ENCODE measurements at places on chromosomes 13 and 19.

- DNase-seq, result peak; percentile 45
Observed at GRCh38 chr19:18167975-18168645, 5.5 kb upstream of the IFI30 start.

GRCh38 chr19:45235485-45235884 is 9.7 kb downstream of the EXOC3L2 start:
- DNase-seq, result no peak

GRCh38 chr13:70107498-70108281 is at the start of gene ATXN8OS:
Gene ATXN8OS, plus strand, starts transcription at chr13:70107826.
- no peak for DNase-seq

- DNase-seq, result peak; percentile 93
Observed at GRCh38 chr19:48588670-48589401, 17.7 kb upstream of the SPACA4 start.

DNA sequence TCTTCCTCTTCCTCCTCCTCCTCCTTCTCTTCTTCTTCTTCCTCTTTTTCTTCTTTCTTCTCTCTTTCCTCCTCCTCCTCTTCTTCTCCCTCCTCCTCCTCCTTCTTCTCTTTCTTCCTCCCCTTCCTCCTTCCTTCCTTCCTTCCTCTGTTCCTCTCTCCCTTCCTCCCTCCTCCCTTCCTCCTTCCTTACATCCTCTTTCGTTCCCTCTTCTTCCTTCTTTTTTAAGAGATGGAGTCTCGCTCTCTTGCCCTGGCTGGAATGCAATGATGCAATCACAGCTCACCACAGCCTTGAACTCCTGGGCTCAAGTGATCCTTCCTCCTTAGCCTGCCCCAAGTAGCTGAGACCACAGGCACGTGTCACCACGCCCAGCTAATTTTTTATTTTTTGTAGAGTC is 13.2 kb downstream of the EHD2 start:
- DNase-seq, result peak; percentile 34

DNA sequence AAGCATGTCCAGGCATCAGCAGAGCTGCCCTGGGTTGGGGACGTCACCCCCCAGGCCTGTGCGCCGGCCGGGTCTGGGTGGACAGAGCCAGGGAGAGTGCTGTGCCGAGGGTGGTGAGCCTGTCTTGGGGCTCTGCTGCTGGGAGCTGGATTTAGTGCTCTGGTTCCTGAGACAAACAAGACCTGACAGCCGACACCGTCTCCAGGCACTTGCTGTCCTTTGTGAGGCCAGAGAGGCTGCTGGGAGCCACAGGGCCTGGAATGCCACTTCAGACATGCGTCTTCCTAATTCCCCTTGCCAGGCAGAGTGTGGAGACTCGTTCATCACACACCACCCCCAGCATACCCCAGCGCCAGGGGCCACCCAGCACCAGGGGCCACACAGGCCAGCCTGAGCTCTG is 165.8 kb downstream of the KDM4B start:
- no peak for DNase-seq

DNA sequence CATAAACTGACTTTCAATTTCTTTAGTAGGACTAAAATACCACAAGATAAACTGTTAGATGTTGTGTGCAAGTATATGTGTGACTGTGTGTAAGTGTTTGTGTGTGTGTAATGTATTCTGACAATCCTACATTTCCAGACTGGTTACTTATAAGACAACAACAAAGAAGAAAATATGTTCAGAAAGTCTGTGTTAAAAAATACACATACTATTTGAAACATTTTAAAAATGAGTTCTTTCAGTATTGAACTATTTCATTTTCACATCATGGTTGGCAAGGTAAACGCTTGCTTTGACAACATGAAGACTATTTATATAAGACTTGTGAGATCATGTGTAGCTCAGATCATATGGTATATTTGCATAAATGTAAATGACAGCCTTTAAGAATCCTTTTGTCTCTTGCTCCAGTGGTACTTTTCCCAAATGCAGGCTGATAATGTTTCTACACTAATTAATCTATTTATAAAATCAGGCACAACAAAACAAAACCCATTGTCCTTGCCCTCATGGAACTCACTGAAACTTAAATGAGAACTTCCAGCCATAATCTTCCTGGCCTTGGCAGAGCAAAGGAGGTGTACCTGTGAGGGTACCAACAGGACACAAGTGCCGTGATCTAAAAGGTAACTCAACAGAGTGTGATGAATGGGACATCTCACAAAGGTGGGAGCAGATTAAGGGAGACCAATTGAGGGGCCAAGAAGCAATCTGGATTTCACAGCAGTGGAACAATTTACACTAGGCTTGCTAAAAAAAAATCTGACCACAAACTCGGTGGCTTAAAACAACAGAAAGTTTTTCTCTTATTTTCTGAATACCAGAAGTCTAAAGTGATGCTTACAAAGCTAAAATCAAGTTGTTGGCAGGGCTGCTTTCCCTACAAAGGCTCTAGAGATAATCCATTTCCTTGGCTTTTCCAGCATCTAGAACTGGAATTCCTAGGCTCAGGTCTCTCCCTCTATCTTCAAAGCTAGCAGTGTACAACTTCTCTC is 349.0 kb downstream of the TBC1D4 start:
- DNase-seq, result no peak

GRCh38 chr13:70814684-70815083 is 706.4 kb upstream of the KLHL1 start:
- no peak for DNase-seq

DNA sequence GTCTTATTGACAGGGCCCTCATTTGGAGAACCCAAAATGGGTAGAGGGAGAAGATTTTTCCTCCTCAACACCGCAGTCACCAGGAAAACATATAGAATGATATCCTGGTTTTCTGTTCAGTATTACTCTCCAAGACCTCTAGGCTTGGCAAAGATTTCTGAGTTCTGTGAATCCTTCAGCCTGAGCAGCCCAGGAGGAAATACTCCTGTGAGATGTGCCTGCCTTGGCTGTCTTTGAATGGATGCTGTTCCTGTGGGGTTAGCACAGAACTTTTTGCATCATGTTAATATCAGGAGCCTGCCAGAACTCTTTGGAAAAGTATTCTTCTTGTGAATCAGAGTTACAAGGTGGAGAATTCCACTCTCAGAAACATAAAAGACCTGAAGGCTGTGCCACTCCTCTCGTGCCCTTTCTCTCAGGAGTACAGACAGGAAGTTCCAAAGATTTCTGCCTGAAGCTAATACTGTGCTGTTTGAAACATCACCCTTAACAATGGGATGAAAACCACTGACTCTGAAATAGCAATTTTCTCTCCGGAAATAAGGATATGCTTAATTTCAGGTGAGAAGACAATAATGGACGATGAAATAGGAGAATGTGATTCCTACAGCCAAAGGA is 520.1 kb upstream of the NBEA start:
- DNase-seq, result no peak

DNA sequence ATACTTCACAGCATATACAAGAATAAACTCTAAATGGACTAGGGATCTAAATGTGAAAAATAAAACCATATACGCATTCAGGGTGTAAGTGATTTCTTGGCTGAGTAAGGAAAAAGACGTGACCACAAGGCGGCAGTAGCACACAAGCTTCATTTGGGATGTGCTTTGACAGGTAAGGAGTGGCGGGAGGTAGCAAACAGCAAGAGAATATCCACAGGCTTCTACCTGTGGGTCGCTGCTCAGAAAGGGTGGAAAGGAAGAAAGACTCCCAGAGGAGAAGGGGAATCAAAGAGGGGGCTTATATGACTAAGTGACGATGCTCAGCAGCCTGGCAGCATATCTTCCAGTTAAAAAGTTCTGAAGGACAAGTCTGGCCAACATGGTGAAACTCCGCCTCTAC is 2.5 kb upstream of the ZNF121 start:
- peak; percentile 77 for DNase-seq

GRCh38 chr19:48249502-48250014 is 6.2 kb downstream of the CARD8 start:
- no peak for DNase-seq

- peak; percentile 49 for DNase-seq
Observed at GRCh38 chr19:17103177-17103576, 27.6 kb downstream of the MYO9B start.

DNA sequence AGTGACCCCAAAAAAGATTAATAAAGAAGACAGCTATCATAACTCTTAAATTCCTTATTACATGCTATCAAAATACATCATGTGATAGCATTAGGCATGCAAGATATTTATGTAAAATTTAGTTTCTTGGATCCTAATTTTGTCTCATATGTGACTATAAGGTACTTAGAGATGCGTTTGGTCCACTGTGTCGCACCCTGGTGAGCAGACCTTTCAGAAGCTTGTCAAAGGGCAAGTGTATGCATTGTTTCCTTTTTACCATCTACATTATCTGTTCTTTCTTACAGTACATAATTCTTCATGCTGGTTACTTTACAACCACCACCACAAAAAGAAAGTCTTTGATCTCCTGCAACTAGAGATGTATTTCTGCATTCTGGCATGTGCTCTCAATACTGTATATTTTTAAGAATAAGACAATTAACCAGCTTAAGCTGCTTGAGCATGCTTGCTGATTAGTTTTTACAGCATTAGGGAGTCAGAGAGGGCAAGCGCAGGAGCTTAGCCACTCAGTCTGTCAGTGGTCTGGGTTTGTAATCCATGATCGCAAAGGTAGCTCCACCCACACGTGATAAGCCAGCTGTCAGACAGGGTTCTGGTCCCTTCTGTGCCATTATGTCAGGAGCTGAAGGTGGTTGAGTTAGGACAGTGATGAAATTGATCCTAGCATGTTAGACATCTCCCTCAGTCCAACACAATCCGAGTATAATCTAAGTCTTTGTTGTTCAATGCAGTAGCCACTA is 500.9 kb downstream of the MYO16 start:
- DNase-seq, result no peak

DNA sequence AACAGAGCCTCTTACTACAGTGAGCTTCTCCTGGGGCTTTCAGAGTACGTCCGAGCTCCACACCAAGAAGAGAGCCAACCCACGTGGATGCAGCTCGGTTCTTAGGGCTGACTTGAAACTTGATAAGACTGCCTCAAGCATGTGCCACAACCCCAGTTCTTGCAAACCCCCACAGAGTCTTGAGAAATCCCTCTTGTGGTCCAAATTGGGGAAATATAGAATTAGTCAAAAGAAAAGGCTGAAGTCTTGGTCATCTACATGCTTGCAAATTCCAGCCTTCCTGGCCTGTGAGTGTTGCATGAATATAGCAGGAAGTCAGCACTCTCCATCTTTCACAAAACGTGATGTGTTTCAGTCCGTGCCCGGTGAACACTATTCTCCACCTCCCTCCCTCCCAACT is 95.2 kb downstream of the GGACT start:
- no peak for DNase-seq

DNA sequence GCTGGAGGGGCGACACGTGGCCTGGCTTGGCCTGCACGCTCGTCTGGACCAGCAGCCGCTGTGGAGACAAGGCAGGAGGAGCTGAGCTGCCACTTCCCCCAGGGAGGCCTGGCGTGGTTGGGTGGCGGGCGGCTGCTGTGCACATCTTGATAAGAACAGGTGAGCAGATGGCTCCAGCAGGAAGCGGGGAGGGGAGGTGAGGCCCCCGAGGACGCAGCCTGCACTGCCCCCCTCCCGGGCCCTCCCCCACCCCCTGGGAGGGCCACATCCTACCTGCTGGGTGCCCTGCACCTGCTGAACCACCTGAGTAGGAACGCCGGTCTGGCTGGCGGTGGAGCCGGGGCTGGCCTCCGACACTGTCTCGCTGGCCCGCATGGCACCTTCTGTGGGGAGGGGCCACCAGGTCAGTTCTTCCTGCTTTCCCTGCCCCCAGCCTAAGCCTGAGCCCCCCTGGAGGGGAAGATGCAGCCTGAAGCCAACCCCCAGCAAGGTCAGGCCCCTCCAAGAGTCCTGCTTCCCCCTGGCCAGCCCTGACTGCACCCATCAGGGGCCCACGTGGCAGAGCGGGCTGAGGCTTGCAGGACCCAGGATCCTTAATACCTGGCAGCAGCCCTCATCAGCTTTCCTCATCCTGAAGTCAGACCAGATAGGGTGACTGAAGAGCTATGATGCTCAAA is 22.8 kb downstream of the RFX1 start:
- DNase-seq, result no peak

GRCh38 chr19:52028027-52028779 is at the start of gene ZNF614:
Gene ZNF614, minus strand, starts transcription at chr19:52028379. Its CDS starts 2,634 bp downstream, at chr19:52025745.
- peak; percentile 91 for DNase-seq

DNA sequence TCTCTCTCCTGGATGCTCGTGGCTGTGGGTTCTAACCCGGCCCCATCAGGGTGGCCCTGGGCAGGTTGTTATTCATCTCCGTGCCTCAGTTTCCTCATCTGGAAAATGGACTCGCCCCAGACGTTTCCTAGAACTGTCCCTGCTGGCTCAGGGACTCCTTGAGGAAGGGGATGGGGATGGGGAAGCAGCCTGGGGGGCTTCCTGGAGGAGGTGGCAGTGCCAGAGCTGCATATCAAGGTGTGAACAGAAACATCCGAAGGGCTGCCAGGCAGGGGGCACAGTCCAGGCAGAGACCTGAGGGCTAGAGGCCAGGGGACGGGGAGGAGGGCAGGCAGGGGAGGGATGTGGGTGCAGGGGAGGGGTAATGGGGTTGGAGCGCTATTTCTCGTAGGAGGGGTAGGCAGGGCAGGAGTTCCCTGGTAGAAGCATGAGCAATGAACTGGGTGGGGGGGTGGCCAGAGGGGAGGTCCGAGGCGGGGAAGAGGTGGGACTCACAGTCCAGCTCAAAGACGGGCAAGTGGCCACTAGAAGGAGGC is 3.6 kb upstream of the ELANE start:
- no peak for DNase-seq

- no peak for DNase-seq
Observed at GRCh38 chr13:90867336-90867683, 480.2 kb upstream of the MIR17HG start.

GRCh38 chr19:51456541-51457290 is 1.5 kb downstream of the SIGLEC8 start:
- DNase-seq, result no peak

DNA sequence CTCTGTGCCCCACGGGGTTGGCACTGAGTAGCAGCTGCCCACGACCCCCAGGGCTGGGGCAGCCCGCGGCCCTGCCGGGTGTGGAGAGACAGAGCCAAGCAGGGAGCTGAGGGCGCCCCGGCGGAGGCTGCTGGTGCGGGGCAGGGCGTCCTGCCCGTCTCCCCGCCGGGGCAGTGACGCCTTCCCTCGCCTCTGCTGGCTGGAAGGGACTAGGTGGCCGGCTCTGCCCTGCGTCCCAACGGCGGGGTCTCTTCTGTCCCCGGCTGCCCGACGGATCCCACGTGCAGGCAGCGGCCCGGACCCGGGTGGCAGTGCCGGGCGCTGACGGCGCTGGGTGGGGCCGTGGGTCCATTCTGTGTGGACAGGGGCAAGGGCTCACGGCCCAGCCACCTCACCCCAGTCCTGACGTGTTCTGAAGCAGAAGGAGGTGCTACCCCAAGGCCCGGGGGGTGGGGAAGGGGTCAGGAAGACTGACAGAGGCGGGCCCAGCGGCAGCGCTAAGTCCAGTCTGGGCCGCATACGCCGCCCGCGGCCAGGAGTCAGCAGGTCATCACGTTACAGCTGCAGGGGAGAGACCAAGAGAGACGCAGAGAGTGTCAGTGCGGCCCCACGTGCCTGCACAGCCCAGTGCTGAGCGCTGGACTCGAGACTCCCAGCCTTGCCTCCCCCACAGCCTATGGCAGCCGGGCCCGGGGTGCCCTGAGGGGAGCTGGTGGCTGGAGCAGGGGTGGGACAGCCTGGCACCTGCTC is 15.1 kb upstream of the PLPP2 start:
- no peak for DNase-seq

GRCh38 chr19:15468675-15469512 is 4.5 kb upstream of the RASAL3 start:
- no peak for DNase-seq
